Hindlimb muscle (tissue), 1 donor: ENCODE measurements at places on chromosomes 4 and X.

DNA sequence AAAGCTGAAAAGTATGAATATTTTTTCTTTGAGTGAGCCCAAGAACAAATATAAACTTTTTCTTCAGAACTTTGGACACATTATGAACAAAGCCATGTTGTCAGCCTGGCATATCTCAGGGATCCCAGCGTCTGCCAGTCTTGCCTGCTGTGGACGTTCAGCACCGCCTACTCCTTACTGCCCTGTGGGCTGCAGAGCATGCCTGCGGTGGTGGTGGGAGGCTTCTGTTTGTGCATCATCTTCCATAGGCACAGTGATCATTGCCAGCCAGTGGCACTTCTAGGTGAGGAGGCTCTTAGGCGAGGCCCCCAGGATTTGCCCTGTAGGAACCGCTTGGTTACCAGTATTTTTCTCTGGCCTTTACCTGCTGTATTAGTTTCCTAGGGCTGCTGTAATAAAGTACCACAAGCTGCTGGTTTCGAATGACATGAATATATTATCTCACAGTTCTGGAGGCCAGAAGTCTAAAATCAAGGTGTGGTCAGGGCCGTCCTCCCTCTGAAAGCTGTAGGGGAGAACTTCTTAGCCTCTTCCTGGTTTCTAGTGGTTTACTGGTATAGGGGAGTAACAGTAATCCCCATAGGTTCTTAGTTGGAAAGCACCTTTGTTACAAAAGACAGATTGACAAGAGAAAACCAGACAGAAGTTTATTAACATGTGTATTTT, 15.4 kb downstream of the ANXA3 start:
- no peak for DNase-seq

DNA sequence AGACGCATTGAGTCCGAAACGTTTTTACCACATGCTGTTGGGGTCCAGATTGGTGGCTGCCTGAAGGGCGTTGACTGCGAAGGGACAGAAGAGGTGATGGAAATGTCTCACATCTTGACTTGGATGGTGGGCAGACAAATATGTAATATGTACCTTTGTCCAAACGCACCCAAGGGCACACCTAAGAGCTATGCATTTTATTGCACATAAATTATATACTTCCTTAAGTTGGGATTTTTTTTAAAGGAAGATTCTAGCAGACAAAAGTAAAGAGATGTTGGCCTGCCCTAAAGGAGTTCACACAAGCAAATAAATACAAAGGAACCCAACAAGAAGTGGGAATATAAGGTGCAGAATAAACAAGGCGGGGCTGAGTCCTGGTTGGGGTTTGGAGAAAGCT, 91.1 kb upstream of the TBL1X start:
- no peak for DNase-seq

DNA sequence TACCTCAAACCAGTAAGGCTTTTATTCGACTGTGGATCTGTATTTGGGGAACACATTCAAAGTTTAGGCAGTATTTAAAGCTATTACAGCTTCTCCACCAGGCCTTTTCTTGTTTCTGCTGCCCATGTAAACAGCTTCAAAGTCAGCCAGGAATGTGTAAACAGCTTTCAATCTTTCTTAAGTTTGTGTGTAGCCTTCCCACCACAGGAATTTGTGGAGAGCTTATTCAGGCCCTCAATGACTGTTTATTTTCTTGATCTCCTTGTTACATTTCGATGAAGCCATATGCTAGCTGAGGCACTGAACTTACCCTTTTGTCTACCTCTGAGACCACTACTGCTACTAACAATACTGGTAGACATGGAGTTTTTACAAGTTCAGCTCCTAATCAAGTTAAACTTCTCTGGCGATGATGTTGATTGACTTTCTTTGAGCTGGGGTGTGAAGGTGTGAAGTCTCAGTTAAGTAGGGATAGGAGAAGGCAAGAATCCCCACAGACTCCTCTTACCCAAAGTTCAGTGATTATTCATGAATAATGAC, 72.6 kb downstream of the NWD2 start:
- DNase-seq: no peak

- no peak for DNase-seq
Observed at GRCh38 chrX:34655501-34656455, 1.3 kb downstream of the TMEM47 start.

DNA sequence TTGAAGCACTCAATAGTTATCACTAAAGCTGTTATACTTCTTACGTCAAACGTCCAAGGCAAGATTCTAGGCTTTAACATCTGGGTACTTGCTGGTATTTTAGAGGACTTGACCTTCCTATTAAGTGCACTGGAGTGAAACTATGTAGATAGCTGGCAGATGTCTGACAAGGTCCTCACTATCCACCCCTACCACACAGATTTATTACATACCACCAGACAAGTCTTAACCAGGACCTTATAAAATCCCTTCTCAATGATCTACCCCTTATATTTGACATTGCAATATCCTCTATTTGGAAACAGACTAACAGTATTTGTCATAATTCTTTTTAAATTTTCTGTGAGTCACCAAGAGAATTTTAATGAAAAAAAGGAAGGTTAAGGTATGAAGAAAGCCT, 78.8 kb downstream of the PDGFC start:
- DNase-seq: no peak

- DNase-seq: peak; percentile 49
Observed at GRCh38 chr4:102449751-102450352, 51.3 kb upstream of the NFKB1 start.

DNA sequence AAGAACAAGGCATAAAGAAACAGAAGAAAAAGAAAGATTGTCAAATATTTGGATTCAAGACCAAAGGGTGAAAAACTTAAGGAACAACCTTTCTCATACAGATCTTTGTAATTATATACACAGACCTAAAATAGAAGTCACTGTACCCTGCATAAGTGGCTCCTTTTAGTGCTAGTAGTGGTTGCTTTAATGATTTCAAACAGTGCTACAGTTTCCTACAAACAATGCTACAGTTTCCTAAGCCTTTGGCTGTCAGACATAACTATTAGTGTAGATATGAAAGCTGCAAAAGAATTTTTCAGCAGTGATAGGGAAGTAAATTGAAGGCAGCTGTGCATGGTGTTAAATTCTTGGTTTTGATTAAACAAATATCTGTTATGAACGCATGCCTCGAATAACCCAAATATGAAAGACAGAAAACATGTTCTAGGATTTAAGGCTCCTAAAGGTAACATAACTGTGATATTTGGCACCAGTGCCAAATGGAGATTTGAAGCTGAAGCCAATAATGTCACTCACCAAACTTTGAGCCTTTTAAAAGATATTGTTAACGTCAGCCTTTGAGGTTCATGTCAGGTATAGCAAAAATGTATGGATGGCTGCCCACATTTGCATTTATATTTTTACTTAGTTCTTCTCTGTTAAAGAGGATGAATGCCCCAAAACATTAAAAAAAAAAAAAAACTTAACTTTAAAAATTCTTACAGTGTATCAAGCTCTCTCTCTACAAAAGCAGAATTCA, 36.6 kb downstream of the SMARCAD1 start:
- no peak for DNase-seq

DNA sequence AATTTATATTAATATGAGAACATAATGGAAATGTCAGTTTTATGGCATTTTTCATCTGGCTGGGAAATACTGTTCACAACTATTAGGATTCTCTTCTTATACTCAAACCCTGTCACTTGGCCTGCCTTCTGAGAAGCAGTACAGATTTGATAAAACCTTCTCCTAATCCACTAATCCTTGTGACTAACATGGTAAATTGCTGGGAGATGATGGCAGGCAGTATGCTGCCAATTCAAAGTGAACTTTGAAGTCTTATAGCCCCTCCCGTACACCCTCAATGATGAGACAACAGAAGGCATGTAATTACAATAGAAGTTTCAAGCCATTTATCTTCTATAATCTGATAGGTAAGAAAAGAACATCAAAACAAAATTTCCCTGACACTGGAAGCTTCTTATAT, 36.9 kb downstream of the PAQR3 start:
- no peak for DNase-seq

DNA sequence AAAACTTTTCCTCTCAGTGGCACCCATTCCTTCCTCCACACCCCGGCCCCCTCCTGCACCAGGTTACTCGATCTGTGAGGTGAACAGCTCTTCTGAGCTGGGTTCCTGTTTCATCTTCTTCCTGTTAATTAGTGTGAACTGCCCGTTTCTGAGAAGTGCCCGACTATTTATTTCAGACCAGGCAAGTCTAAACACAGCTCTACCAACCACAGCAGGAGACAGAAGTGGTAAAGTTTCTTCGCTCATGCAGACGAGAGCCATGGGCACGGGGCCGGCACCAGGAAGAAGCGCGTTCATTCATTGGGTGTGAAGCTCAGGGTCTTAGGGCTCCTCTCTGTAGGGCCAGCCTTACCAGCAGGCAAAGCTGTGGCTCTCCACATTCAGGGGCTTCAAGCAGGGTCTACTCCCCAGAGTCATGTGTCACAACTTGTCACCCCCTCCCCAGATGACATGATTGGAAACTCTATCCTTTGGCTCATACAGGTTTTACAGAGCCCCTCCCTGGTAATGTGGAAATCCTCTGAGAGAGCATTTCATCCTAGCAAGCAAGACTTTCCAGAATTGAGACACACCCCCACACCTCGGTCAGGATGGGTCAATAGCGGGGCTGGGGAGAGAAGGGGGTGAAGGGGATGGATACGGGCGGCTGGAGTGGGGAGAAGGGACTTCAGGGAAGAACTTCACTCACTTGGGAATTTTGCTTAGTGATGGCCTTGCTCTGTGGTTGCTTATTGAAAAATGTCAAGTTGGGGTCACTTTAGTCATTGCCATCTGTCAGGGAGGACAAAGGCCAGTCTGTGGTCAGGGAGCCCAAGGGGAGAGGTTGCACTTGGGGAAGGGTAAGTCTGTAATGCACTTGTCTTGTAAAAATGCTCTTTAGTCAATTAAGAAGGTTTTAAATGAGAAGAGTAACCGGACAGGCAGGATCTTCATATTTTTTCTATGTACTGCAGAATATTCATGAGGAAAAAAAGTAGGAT, 121.6 kb upstream of the TRIM2 start:
- no peak for DNase-seq

GRCh38 chr4:113738251-113738650, 23.3 kb downstream of the CAMK2D start:
- no peak for DNase-seq

DNA sequence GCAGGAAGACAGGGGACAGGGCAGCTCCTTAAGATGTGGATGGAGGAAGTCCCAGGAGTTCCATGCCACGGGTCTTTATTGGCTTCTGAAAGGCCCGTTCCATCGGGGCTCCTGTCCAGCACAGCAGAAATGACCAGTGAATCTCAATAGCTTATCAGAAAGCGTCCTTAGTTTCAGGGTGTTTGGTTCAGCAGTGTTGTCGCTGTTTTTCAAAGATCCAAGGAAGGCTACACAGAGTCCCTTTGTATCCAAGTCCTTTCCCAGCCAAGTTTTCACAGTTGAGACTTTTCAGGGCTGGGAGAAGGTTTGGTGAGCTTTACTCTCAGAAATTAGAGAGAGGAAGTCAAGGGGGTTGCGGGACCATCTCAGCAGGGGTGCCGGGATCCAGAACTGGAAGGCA, 5.0 kb upstream of the ZCCHC4 start:
- no peak for DNase-seq

DNA sequence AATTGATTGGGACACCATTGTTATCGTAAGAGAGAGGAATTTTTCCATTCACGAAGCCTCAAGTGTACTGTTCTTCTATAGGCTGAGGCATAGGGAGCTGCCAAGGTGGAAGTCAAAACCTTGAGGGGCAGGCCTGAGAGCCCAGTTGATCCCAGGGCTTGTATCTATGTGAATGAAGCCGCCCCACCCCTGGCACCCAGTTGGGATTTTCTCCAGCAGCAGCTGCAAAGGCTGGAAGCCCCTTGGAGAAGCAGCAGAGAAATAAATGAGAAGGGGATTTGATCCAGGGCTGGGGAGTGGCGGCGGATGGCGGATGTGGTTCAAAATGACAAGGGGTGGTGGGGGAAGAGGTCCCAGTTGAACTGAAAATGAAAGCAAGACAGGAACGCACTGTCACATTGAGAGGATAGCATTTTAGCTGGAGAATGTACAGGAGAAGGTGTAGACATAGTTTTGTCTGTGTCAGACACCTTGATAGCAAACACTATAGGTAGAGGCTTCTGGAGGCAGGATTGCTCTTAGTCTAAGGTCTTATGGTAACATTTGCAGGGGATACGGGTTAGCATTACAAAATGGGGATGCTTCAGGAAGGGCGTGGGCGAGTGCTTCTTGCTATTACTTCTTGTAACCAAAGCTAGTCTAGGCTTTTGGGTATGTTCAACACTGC, 32.6 kb downstream of the DOCK11 start:
- no peak for DNase-seq

GRCh38 chr4:113273721-113274220, 224.3 kb downstream of the ANK2 start:
- no peak for DNase-seq

GRCh38 chrX:24301806-24302205, 12.1 kb downstream of the SUPT20HL2 start:
- no peak for DNase-seq

- DNase-seq: no peak
Observed at GRCh38 chr4:147345662-147346061, 135.2 kb upstream of the EDNRA start.

DNA sequence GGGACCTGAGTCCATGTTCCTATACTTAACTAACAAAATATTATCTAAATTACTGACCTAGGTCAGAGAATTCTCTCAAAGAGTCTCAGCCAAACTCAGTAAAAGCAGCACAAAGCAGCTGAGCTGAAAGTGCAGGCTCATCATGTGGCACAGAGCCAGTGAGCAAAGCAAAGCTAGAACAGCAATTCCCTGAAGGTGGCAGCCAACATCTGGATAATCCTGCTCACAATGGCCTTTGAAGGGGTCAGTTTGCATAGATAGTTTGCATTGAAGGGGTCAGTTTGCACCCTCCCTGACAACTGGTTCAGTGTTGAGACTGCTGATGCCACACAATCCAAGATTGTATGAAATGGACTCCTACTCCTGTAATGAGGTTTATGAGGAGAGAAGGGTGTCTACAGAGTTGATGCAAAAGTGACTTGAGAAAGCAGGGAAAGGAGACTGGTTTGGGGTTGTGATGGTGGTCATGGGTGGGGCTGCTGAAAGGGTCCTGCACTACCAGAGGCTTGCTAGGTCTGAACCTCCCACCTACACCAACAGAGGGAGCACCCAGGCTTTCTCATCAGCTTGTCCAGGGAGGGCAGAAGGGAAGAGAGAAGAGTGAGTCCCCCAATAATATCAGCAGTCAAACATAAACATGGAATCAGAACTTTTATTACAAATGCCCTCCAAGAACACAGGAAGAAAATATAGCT, 39.7 kb downstream of the TRIM61 start:
- peak; percentile 86 for DNase-seq

GRCh38 chr4:73194064-73194463, 64.5 kb downstream of the ANKRD17 start:
- DNase-seq: no peak

- DNase-seq: peak; percentile 73
Observed at GRCh38 chr4:98546910-98547594, 111.4 kb downstream of the TSPAN5 start.

DNA sequence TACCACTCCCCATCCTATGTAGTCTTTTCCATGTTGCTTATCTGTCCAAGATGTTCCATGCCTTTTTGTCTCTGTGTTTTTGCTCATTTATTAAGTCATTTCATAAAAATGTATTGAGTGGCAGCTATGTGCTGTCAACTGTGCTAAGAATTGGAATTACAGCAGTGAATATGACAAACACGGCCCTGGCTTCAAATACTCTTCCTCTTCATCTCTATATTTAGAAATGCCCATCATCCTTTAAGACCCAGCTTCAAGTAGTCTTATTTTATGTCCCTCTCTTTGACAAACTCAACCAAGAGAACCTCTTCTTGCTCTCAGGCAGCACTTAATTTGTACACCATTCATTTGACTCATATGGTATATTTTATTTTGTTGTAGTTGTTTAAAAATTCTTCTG, 55.4 kb upstream of the AMOT start:
- no peak for DNase-seq
